Bone marrow (tissue), 2 donors: ENCODE measurements at places on chromosomes 2 and 18.

DNA sequence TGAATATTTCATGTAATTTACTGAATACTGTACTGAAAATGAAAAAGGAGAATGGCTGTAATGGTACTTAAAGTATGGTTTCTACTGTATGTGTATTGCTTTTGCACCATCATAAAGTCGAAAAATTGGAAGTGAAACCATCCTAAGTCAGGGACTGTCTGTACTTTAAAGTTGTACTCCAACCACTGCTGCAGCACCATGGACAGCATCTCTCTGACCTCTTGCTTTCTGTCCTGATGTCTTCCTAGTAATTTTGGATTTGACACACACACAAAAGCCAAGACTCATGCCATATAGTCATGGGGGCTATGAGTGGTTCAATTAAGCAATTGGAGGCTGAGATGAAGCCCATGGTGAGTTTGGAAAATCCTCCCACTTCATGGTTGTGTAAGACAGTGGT, 256.3 kb upstream of the PKDCC start:
- no peak for DNase-seq

DNA sequence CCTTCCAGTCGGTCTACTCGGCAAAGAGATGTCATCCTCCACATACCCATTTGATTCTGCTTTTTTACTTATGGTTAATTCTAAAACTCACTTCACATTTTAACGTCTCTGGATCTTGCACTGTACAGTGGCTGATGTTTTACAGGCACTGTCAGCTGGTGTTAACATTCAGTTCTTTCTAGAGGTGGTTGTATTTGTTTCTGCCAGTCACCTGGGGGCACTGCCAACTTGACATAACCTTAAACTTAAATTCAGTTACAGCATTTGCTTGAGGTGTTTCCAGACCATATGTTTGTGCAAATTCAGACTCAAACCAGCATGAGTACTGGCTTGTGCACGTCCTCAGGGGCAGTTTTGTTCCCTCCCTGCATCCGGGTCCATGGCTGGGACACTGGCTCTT, 5.3 kb upstream of the TMEM185B start:
- DNase-seq = no peak

GRCh38 chr18:75116165-75116564, 92.8 kb downstream of the PTGR3 start:
- DNase-seq = no peak

- no peak for DNase-seq
Measured at GRCh38 chr18:22021701-22022100, 147.7 kb upstream of the GATA6 start.

DNA sequence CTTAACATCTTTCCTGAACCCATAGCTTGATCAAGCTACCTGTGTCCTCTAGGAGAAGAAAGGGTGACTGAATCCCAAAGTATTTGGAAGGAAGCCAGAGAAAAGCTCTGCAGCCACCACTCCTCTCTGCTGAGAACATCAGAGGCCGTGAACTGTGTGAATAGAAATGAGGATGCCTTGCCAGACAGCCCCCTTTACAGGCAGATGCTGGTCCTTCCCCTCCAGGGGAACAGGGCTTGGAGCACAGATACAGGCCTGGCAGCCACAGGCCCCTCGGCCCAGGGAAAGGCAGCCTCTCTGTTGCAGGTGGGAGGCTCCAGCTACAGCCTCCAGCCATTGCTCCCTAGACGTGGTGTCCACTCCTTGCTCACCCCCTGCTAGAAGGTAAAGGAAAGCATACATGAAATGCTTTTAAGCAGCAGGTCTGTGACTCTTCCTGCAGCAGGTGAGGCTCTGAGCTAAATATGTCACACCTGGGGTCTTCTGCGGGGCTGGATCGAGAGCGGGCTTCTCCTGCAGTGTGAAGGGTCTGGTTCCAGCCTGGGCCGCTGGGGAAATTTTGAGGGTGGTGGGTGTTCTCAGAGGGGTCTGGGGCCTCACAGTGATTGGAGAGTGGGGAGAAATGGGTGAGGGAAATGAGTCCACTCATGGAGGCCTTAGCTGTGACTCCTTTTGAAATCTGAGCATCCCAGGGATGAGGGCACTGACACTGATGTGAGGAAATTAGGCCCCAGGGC, 234.0 kb downstream of the KLHL29 start:
- no peak for DNase-seq

DNA sequence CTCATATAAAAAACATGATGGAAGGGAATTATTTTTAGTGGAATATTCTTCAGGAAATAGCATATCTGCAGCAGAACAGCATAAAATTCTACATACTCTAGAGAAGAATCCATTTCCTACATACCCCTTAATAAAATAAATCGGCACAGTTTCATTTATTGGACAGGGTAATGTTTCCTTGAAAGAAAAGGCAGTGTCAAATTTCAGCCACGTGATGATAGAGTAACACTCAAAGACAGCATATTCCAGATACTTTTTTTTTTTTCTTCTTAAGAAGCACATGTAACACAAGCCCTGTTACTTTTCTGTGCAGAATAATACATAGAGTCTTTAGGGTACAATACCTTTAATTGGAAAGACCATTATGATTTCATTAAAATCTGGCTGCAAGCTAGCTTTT, 204.4 kb downstream of the SRBD1 start:
- no peak for DNase-seq

DNA sequence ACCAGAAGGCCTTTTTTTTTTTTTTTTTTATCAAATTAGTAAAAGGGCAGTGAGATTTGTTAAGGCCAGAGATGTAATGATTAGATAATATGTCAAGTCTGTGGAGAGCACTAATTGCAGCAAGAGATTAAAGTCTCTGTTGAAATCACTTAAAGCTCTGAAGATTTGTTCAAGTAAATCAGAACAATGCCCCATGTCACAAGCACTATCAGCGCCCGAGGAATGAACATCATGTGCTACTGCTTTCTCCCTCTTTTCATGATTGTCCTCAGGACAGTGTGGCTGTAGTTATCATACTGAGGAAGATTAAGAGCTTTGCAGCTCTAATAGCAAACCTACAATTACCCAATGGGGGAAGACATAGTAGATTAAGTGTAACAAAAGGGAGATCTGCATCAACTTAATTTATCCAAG, 71.1 kb downstream of the TDRD15 start:
- no peak for DNase-seq

GRCh38 chr2:45643095-45643494, 8.4 kb upstream of the PRKCE start:
- DNase-seq = no peak

GRCh38 chr2:162509288-162509968, 165.5 kb downstream of the GCA start:
- DNase-seq = no peak

- DNase-seq = no peak
Measured at GRCh38 chr2:235848946-235849345, 319.2 kb downstream of the GBX2 start.

DNA sequence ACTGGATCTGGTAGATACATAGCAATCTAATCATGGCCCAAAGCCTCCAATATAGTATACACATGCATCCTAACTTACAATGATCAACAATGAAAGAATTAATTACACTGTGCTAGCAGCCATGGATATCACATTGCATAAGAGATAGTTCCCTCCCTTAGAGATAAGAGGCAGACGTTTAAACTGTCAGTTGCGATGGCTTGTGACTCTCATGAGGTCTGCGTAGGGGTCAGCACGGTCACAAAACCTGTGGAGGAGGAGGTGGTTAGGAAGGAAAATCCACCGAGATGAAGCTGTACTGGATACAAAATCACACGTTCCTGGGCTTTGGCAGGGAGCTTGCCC, 800 bp upstream of the RALB start:
- no peak for DNase-seq

GRCh38 chr2:28488083-28488830, 7.6 kb upstream of the PLB1 start:
- DNase-seq = no peak

- no peak for DNase-seq
Measured at GRCh38 chr18:23724681-23725080, 35.4 kb downstream of the LAMA3 start.
